ENCODE measurements at places on chromosomes 3 and 15. TPM values are rescaled to one million over a fixed set of nuclear protein-coding genes. Genes with fewer than 3 reads are reported as not detected.
A peak's percentile ranks its signal among the peaks of the same experiment; 100 is the strongest.

The CACNA2D2 gene
- 2.9 TPM for total RNA-seq

The CLRN1 gene
- not detected for total RNA-seq

The CLDN1 gene
- total RNA-seq, result 45.0 TPM

The MCTP2 gene
- total RNA-seq, result 0.35 TPM

The SI gene
- not detected for total RNA-seq

The DPPA2 gene
- total RNA-seq, result not detected

GRCh38 chr15:89107984-89108383, 19.7 kb downstream of the ABHD2 start:
- no peaks in the 10 kb centered on the region for H3K27me3 ChIP-seq
- H3K36me3 ChIP-seq, result no peaks in the 10 kb centered on the region
- H3K27ac ChIP-seq, result peak overlapping the region; percentile 95
- H3K4me1 ChIP-seq, result peaks cover 39% of the 10 kb centered on the region
- no peak for DNase-seq
- H3K4me3 ChIP-seq, result no peak overlapping the region

DNA sequence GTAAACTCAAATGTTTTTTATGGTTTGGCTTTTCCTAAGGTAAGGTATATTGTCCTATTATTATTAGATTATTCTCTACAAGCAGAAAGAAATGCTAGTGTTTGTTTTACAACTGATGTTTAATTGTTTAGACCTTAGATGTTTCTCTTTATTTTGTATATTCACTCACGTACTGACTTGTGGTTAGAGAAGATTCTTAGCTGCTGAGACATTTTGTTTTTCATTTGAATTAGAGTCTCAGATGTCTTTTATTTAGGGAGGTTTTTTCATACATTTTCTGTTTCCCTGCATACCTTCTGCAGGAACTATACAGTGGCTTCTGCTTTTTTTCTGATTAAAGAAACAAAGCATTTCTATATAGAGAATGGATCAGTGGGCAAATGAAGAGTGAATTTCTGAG, 110.9 kb downstream of the MYRIP start:
- no peaks in the 10 kb centered on the region for H3K4me1 ChIP-seq
- H3K27ac ChIP-seq, result no peak overlapping the region
- no peak overlapping the region for H3K4me3 ChIP-seq
- no peaks in the 10 kb centered on the region for H3K27me3 ChIP-seq
- H3K36me3 ChIP-seq, result no peaks in the 10 kb centered on the region

GRCh38 chr3:178750639-178751300, 214.5 kb downstream of the KCNMB2 start:
- DNase-seq, result no peak
- no peaks in the 10 kb centered on the region for H3K36me3 ChIP-seq
- no peaks in the 10 kb centered on the region for H3K27me3 ChIP-seq
- no peak overlapping the region for H3K4me3 ChIP-seq

DNA sequence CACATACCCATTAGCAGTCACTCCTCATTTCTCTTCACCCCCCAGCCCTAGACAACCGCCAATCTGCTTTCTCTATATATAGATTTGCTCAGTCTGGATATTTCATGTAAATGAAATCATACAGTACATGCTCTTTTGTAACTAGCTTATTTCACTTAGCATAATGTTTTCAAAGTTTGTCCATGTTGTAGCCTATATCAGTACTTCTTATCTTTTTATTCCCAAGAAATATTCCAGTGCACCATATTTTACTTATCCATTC, 3.1 kb downstream of the MAP3K13 start:
- no peaks in the 10 kb centered on the region for H3K27me3 ChIP-seq
- H3K4me1 ChIP-seq, result no peaks in the 10 kb centered on the region
- DNase-seq, result no peak
- no peak overlapping the region for H3K4me3 ChIP-seq
- no peak overlapping the region for H3K27ac ChIP-seq

GRCh38 chr3:120678331-120678947, 3.6 kb downstream of the HGD start:
- no peaks in the 10 kb centered on the region for H3K36me3 ChIP-seq
- no peak overlapping the region for H3K4me3 ChIP-seq
- H3K4me1 ChIP-seq, result peaks cover 15% of the 10 kb centered on the region
- H3K27me3 ChIP-seq, result no peaks in the 10 kb centered on the region

DNA sequence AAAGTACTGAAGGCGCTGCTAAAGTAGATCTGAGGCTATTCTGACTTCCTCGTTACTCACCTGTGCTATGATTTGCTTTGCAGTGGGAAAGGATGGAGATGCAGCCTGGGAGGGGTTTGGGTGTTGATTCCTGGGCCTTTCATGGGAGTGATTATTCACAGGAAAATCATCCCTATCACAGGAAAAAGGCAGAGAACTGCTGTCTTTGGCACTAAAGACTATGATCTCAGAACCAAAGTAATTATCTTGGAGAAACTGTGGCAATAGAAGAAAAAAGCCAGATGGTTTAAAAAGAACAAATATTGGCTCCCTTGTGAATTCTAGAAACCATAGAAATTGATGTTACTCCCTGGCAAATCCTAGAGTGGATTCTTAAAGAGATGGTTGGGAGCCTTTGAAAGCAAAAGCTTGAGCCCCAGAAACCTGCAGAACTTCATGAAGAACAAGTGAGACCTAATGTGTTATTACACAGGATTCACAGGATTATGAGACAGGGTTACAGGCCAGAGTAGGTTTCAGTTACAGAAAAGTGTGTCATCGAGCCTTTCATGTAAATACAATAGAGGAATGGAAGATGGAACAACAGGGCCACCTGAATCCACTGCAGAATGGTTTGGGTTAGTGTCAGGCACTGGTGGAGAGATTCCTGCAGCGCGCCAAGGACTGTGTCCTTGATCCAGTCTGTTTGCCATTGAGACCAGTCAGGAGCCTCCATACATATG, 85.7 kb downstream of the OXNAD1 start:
- no peaks in the 10 kb centered on the region for H3K27me3 ChIP-seq
- no peaks in the 10 kb centered on the region for H3K4me1 ChIP-seq
- peaks cover 56% of the 10 kb centered on the region for H3K36me3 ChIP-seq
- H3K4me3 ChIP-seq, result no peak overlapping the region
- DNase-seq, result no peak

GRCh38 chr3:129052675-129053074, 7.9 kb upstream of the GP9 start:
- DNase-seq, result peak; percentile 79
- no peak overlapping the region for H3K4me3 ChIP-seq
- no peaks in the 10 kb centered on the region for H3K36me3 ChIP-seq
- no peaks in the 10 kb centered on the region for H3K27me3 ChIP-seq
- peak overlapping the region; percentile 87 for H3K27ac ChIP-seq

DNA sequence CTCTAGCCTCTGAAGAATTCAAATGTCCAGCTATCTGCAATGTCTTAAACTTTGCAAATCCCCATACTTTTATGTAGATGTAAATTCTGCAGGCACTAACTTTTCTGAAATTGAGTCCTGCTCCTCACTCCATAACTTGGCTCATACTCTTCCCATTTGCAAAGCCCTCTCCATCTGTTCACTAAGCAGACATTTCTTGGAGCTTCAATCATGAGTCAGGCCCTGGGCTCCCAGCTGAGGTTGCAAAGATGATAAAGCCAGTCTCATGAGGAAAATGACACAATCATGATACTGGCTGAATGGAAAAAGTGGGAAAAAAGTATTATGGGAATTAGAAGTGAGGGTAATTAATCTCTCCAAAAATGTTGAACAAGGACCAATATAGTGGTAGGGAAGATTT, 507.6 kb downstream of the NR2F2 start:
- H3K27me3 ChIP-seq, result no peaks in the 10 kb centered on the region
- no peak for DNase-seq
- H3K27ac ChIP-seq, result no peak overlapping the region
- H3K4me3 ChIP-seq, result no peak overlapping the region
- H3K36me3 ChIP-seq, result no peaks in the 10 kb centered on the region
- H3K4me1 ChIP-seq, result no peaks in the 10 kb centered on the region

- no peaks in the 10 kb centered on the region for H3K4me1 ChIP-seq
- no peaks in the 10 kb centered on the region for H3K27me3 ChIP-seq
- H3K4me3 ChIP-seq, result no peak overlapping the region
Measured at GRCh38 chr15:79463043-79463780, 31.1 kb downstream of the MINAR1 start.

GRCh38 chr3:157379525-157380140, 57.0 kb upstream of the PTX3 start:
- H3K27me3 ChIP-seq, result no peaks in the 10 kb centered on the region
- no peak for DNase-seq
- no peak overlapping the region for H3K27ac ChIP-seq
- no peaks in the 10 kb centered on the region for H3K4me1 ChIP-seq
- H3K4me3 ChIP-seq, result no peak overlapping the region
- H3K36me3 ChIP-seq, result no peaks in the 10 kb centered on the region

- no peak overlapping the region for H3K27ac ChIP-seq
- no peak overlapping the region for H3K4me3 ChIP-seq
- peaks cover 23% of the 10 kb centered on the region for H3K4me1 ChIP-seq
- DNase-seq, result no peak
- H3K36me3 ChIP-seq, result peaks cover 10% of the 10 kb centered on the region
- no peaks in the 10 kb centered on the region for H3K27me3 ChIP-seq
Measured at GRCh38 chr3:14486460-14486859, 53.7 kb downstream of the GRIP2 start.

GRCh38 chr3:157075693-157076420, 84.1 kb downstream of the CCNL1 start:
- no peak overlapping the region for H3K4me3 ChIP-seq
- H3K27me3 ChIP-seq, result no peaks in the 10 kb centered on the region
- no peak overlapping the region for H3K27ac ChIP-seq
- H3K36me3 ChIP-seq, result no peaks in the 10 kb centered on the region
- DNase-seq, result no peak

DNA sequence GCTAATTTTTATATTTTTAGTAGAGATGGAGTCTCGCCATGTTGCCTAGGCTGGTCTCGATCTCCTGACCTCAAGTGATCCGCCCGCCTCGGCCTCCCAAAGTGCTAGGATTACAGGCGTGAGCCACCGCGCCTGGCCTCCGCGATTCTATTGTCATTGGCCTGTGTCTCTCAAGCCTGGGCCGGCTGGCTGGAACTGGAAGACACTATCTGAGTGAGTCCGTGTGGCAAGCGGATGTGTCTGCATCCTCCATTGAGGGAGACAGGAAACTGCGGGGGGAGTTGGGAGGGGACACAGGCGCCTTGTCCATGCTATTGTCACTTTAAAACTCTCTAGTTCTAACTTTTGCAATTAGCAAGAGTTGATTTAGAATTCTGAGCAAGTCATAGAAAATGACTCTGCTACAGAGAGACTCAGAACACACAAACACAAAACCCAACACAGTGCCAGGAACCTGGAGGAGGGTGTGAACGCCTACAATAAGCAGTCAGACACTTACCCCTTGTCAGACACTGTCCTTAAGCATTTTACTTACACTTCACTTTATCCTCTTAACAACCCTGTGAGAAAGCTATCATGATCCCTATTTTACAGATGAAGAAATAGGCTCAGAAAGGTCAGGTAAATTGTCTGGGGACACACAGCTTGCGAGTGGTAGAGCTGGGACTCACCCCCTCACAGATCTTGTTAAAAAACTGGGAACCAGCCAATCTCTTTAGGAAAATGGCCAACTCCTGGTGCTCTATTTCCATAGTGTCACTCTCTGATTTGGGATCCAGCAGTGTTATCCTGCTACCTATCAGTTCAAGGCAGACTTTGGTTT, 38.7 kb downstream of the ANP32A start:
- no peaks in the 10 kb centered on the region for H3K4me1 ChIP-seq
- H3K27ac ChIP-seq, result peak overlapping the region; percentile 56
- no peak overlapping the region for H3K4me3 ChIP-seq

GRCh38 chr3:35200056-35200455, 439.3 kb upstream of the ARPP21 start:
- H3K27ac ChIP-seq, result no peak overlapping the region
- H3K27me3 ChIP-seq, result no peaks in the 10 kb centered on the region
- no peaks in the 10 kb centered on the region for H3K36me3 ChIP-seq
- no peak overlapping the region for H3K4me3 ChIP-seq
- H3K4me1 ChIP-seq, result no peaks in the 10 kb centered on the region
- DNase-seq, result no peak

All from heart left ventricle (tissue), 16 donors.